ENCODE measurements at places on chromosomes 11 and 22. TPM values are rescaled to one million over a fixed set of nuclear protein-coding genes. Genes with fewer than 3 reads are reported as not detected.

GRCh38 chr11:116790167-116791001 lies 1.3 kb downstream of the APOA5 start:
- DNase-seq = no peak
- no peak overlapping the region for H3K4me3 ChIP-seq
- H3K4me1 ChIP-seq = peaks cover 30% of the 10 kb centered on the region
- peaks cover 13% of the 10 kb centered on the region for H3K36me3 ChIP-seq
- H3K27ac ChIP-seq = no peak overlapping the region
- no peaks in the 10 kb centered on the region for H3K27me3 ChIP-seq

GRCh38 chr11:128040603-128041002 lies 546.8 kb downstream of the ETS1 start:
- H3K27me3 ChIP-seq = no peaks in the 10 kb centered on the region
- no peak overlapping the region for H3K27ac ChIP-seq
- H3K4me1 ChIP-seq = no peaks in the 10 kb centered on the region
- H3K36me3 ChIP-seq = no peaks in the 10 kb centered on the region
- DNase-seq = no peak

GRCh38 chr11:96033599-96033998 lies 109.7 kb upstream of the MTMR2 start:
- no peak overlapping the region for H3K27ac ChIP-seq
- H3K4me3 ChIP-seq = no peak overlapping the region
- H3K36me3 ChIP-seq = no peaks in the 10 kb centered on the region
- peaks cover 21% of the 10 kb centered on the region for H3K4me1 ChIP-seq
- DNase-seq = no peak

GRCh38 chr11:59262177-59262818 lies 49.6 kb upstream of the MPEG1 start:
- no peak for DNase-seq
- no peaks in the 10 kb centered on the region for H3K36me3 ChIP-seq

DNA sequence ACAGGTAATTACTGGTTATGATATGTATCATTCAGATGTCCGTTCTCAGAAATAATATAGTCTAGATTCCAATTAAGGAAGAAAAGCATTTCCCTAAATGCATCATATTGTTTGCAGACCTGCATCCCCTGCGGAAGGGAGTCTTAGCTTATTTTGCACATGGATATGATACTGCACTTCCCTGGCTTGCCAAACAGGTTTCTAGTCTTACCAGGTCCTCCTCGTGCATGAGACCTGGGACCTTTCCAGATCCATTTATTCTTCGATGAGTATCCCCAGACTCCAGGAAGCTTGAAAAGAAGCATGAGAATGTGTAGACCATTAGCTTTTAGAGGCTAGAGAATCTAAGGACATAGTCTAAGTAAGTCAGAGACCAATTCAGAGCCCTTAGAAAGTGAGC lies 30.6 kb downstream of the CYB5R2 start:
- no peak overlapping the region for H3K27ac ChIP-seq
- DNase-seq = no peak
- no peaks in the 10 kb centered on the region for H3K4me1 ChIP-seq
- H3K36me3 ChIP-seq = peaks cover 9% of the 10 kb centered on the region

DNA sequence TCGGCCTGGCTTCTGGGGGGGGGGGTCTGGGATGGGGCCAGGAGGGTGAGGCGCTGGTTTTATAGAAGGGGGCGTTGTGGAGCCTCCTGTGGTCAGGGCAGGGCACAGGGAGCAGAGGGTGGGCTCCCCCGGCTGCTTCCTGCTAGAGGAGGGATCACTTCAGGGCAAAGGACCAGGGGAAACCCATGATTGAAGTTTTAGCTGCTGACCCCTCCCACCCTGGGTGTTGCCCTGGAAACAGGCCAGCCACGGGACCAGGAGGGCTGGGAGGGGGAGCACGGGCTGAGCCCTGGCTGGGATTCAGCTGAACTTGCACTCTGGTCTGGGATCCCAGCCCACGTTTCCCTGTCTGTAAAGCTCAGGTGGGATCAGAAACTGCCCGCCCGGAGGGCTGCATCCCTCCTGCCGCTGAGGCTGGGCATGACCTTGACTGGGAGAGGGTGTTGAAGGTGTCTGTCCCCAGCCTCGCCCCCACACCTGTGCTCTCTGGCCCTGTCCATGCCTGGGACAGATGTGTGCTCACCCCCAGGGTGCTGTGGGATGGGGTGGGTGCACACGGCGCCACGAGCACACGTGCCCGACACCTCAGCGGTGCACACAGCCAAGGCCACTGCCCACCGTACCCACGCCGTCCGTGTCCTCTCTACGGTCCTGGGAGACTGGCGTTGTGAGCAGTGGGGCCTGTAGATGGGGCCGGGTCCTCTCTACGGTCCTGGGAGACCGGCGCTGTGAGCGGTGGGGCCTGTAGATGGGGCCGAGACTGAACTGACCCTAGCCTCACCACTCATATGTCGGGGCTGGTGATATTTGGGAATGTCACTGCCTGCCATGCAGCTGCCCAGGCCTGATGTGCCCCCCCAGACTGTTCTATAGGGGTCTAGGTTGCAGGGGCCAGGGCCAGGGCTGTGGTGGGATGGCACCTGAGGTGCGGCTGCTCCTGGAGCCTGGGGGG lies 2.3 kb downstream of the TSPAN4 start:
- peak; percentile 96 for DNase-seq
- H3K27me3 ChIP-seq = no peaks in the 10 kb centered on the region
- peak overlapping the region; percentile 4 for H3K4me3 ChIP-seq
- peak overlapping the region; percentile 95 for H3K27ac ChIP-seq
- peaks cover 6% of the 10 kb centered on the region for H3K4me1 ChIP-seq

GRCh38 chr11:7826324-7826723 lies 29.6 kb upstream of the OR5P2 start:
- peaks cover 1% of the 10 kb centered on the region for H3K36me3 ChIP-seq
- no peaks in the 10 kb centered on the region for H3K27me3 ChIP-seq
- no peak for DNase-seq
- H3K27ac ChIP-seq = no peak overlapping the region

GRCh38 chr11:71281204-71281603 lies 28.8 kb upstream of the SHANK2 start:
- H3K4me1 ChIP-seq = peaks cover 17% of the 10 kb centered on the region
- H3K27ac ChIP-seq = no peak overlapping the region

DNA sequence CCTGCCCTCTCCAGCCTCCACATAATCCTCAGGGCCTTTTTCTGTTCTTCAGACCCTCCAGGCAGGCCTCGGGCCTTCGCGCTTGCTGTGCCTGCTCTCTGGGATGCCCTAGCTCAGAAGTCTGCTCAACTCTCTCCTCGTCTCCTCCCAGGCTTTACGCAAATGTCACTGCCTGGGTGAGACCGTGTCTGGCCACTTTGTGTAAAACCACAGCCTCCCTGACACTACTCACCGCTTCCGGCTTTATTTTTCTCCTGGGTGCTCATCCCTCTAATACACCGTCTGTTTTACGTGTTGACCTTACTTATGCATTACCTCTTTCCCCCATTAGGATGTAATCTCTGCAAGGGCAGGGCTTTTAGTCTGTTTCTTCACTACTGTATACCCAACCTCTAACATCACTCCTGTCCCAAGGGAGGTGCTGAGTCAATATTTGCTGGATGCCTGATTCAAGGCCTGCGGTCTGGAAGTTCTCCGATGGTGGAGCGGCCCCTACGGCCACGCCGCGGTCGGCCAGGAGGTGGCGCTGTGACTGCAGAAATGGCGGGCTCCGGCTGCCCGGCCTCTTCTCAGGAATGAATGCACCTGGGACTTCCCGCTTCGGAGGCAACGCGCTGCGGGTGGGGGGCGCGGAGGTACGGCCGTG lies 58.2 kb upstream of the THY1 start:
- peak; percentile 66 for DNase-seq
- H3K36me3 ChIP-seq = no peaks in the 10 kb centered on the region
- H3K4me3 ChIP-seq = no peak overlapping the region
- no peak overlapping the region for H3K27ac ChIP-seq
- peaks cover 4% of the 10 kb centered on the region for H3K27me3 ChIP-seq

GRCh38 chr11:43868852-43869567 lies 11.6 kb upstream of the ALKBH3 start:
- no peak for DNase-seq
- no peak overlapping the region for H3K4me3 ChIP-seq
- H3K36me3 ChIP-seq = no peaks in the 10 kb centered on the region
- no peaks in the 10 kb centered on the region for H3K4me1 ChIP-seq
- H3K27me3 ChIP-seq = peaks cover 4% of the 10 kb centered on the region
- no peak overlapping the region for H3K27ac ChIP-seq

- H3K4me3 ChIP-seq = no peak overlapping the region
- no peak for DNase-seq
- H3K27ac ChIP-seq = no peak overlapping the region
- H3K27me3 ChIP-seq = no peaks in the 10 kb centered on the region
- H3K4me1 ChIP-seq = peaks cover 22% of the 10 kb centered on the region
- H3K36me3 ChIP-seq = no peaks in the 10 kb centered on the region
Measured at GRCh38 chr11:130103296-130103814, 33.7 kb downstream of the APLP2 start.

- H3K27ac ChIP-seq = peak overlapping the region; percentile 25
- H3K36me3 ChIP-seq = peaks cover 2% of the 10 kb centered on the region
- no peaks in the 10 kb centered on the region for H3K27me3 ChIP-seq
- H3K4me3 ChIP-seq = no peak overlapping the region
- DNase-seq = no peak
- H3K4me1 ChIP-seq = peaks cover 27% of the 10 kb centered on the region
Measured at GRCh38 chr22:20514658-20515406, 7.4 kb downstream of the MED15 start.

DNA sequence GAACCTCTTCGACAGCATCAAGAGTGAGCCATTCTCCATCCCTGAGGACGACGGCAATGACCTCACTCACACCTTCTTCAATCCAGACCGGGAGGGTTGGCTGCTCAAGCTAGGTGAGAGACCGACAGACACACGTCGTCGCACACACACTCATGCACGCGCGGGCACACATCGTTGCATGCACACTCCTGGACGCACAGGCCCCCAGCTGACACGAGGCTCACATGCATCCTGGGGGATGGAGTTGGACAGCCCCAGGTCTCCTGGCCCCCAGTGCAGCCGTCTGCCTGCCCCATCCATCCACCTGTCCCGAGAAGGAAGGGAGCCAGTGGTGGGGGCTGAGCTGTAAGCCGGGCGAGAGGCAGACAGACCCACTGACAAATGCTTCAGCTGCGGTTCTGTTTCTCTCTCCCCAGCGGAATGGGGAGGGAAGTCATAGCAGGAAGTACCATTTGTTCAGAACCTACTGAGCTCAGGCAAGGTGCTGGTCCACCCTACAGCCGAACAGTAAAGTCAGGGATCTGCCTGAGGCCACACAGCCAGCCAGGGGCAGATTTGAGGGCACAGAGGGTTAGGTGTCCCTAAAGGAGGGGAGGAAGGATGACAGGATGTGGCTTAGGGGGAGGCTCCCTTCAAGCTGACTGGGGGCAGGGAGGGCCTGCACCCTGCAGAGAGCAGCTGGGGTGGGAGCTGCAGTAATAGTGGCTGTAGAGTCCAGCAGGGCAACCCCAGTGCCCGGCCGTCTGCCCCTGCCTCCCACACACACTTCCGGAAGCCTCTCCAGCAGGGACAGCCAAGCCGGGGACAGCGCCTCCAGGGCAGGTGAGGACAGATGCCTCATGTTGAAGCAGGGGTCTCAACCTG lies 27.1 kb downstream of the CYTH4 start:
- peaks cover 6% of the 10 kb centered on the region for H3K4me1 ChIP-seq
- no peaks in the 10 kb centered on the region for H3K27me3 ChIP-seq
- H3K36me3 ChIP-seq = no peaks in the 10 kb centered on the region
- H3K27ac ChIP-seq = peak overlapping the region; percentile 69

DNA sequence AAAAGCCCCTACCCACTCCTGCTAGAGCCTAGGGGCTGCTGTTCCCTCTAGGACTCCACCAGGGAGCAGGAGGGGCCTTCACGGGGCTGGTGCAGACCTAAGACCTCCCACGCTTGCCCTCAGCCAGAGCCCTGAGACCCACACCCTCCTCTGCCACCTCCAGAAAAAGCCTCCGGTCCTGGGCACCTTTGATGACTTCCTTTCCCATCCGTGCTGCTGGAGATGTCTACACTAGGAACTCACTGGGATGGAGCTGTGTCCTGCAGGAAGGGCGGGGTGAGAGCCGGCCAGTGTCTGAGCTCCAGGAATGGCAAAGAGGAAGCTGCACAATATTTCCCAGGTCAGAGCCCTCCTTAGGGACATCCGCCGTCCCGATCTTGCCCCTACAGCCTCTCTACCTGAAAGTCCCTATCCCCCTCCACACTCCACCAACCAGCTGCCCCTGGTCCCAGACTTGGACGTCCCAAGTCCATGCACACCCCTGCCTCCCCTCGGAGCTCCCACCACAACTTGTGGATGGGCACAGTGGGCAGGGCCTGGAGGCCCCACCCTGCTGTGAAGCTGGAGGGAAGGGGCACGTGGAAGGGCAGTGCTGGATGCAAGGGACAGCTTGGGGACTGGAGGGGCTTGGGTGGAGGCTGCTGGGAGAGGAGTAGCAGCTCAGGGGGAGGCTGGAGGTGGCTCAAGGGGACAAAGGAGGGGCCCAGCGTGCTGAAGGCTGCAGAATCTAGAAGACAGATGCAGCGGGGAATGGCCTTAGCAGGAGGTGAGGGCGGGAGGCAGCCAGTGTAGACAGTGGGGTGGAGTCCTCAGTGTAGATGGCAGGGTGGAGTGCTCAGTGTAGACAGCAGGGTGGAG lies 13.5 kb upstream of the LRP5 start:
- peaks cover 4% of the 10 kb centered on the region for H3K4me1 ChIP-seq
- H3K36me3 ChIP-seq = no peaks in the 10 kb centered on the region
- no peak for DNase-seq
- no peaks in the 10 kb centered on the region for H3K27me3 ChIP-seq
- H3K4me3 ChIP-seq = no peak overlapping the region
- peak overlapping the region; percentile 29 for H3K27ac ChIP-seq

GRCh38 chr22:21766691-21767462 lies 31.3 kb upstream of the YPEL1 start:
- no peak overlapping the region for H3K4me3 ChIP-seq
- H3K27me3 ChIP-seq = no peaks in the 10 kb centered on the region
- no peaks in the 10 kb centered on the region for H3K4me1 ChIP-seq
- DNase-seq = no peak

GRCh38 chr11:69242266-69242920 lies 51.6 kb upstream of the MYEOV start:
- peak overlapping the region; percentile 34 for H3K27ac ChIP-seq
- no peaks in the 10 kb centered on the region for H3K27me3 ChIP-seq
- H3K36me3 ChIP-seq = no peaks in the 10 kb centered on the region

DNA sequence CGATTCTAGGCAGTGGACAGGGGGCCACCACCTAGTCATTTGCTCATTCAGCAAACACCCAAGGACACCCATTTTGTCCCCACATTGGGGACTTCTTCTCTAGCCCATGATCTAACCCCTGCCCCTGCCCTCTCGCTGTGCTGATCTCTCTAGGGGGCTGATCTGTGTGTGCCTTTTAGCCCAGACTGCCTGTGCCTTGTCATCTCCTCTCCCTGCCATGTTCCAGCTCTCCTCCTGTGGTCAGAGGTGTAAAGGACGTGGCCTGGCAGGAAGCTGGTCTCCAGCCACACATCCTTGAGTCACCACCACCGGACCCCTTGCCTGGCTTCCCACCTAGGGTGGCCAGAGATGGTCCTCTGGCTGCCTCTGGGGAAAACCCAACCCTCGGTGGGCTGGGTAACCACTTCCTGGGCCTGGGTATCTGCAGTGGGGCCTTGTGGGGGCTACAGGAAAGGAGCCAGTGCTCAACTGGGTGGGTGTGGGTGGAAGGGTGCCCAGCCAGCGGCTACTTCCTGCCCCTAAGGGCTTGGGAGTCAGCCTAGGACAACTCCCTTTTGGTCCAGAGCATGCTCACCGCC lies 1.3 kb downstream of the CTSW start:
- no peak overlapping the region for H3K4me3 ChIP-seq
- H3K36me3 ChIP-seq = peaks cover 14% of the 10 kb centered on the region

The SLC22A12 gene
- polyA plus RNA-seq = not detected

The OR51B5 gene
- 0.10 TPM for polyA plus RNA-seq

The DDIAS gene
- polyA plus RNA-seq = 0.78 TPM

The IRAG1 gene
- 10.4 TPM for polyA plus RNA-seq

The PLXNB2 gene
- polyA plus RNA-seq = 123 TPM

The ALDH3B1 gene
- polyA plus RNA-seq = 73.9 TPM
